ENCODE measurements at places on chromosomes 5 and 9.
A peak's percentile ranks its signal among the peaks of the same experiment; 100 is the strongest.

DNA sequence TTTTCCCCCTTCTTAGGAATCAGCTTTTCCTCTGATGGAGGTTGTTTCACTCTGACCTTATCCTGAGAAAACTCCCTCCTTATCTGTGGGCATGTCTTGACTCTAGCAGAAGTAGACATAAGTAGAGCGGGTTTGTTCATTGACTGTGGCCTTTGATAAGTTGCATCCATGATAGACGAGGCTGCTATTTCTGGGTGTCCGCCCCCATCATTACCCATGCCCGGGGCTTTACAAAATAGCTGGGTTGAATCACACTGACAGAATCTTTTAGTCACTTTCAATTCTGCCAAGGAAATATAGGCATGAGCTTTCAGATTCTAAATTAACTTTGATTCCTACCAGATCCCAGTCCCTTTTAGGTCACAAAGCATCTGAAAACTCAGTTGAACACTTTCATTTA is 223.8 kb downstream of the SEC61B start:
- no peak for DNase-seq

DNA sequence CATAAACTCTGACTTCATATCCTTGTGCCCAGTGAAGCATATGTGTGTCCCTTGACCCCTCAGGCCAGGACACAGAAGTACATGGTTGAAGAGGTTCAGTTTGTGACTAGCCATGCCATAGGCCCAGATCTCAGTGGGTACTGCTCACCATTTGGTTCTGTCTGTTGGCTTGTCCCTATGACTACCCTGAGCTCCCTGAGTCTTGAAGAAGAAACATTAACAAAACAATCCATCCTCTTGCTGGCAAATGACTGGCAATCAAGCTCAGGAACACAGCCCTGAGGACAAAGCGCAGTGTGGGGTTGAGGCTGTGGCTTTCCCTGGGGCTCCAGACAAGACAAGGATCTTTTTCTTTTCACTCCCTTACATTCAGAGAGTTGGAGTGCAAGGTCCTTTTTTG is 46.3 kb downstream of the TNFAIP8 start:
- no peak for DNase-seq

DNA sequence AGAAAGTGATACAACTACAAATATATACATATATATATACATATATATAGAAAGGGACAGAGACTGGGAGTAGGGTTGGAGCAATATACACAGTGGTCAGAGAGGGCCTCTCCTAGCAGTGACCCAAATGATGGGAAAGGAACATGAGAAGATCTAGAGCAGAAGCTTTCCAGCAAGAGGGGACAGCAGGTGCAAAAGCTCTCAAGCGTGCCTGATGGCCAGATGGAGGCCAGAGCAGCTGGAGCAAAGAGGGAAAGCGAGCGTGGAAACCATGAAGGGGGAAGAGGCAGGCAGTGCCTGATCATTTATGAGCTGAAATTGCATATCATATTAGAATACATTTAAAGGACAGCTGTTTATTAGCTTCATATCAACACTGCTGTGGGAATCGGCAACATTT is 7.6 kb upstream of the GRPEL2 start:
- no peak for DNase-seq

- peak; percentile 65 for DNase-seq
Measured at GRCh38 chr5:146565764-146566367, 49.9 kb upstream of the GPR151 start.

DNA sequence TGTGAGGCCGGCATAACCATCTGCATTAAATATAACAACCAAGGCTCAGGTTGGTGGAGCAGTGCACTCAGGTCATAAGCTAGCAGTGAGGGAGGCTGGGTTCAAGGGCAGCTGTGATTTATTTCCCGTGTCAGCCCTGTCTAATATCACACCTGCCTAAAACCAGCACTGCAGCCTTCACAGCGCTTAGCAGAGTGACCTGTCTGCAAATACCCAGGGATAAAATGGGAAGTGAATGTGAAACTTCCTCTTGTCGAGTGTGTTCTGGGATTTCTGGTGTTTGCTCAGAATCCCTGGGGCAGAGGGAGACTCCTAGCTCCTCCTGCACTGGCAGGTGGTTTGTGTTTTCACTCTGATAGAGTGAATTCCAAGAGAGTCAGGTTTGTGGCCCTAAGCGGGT is 57.5 kb downstream of the ZNF510 start:
- DNase-seq: no peak

DNA sequence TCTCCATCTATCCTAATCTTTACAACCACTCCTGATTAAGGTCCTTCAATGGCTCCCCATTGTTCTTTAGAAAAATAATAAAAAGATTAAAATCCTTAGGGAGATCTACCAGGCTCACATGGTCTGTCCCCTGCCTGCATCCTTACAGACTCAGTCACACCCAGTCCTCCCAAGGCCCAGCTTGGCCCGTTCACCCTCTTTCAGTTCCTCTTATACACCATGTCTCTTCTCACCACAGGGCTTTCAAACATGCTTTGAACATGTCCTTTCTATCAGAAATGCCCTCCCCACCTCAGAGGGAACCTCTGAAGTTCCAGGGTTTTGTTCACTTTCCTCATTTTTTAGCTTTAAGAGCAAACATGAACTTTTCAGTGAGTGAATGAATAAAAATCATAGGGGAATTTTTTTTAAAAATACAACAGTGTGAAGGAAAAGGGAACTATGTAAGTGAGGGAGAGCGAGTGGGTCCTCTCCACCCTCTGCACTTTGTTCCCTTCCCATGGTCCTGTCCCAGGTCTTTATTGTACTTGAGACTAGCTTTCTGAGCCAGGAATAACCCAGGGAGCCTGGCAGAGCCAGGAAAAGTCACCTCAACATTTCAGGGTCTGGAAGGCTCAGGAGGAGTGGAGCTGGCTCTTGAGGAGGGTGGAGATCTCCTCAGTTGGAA is 55.3 kb downstream of the TRPC7 start:
- no peak for DNase-seq

- DNase-seq: peak; percentile 36
Measured at GRCh38 chr9:128540634-128541360, 11.6 kb upstream of the SPTAN1 start.

GRCh38 chr9:15512204-15512603 is 1.4 kb upstream of the PSIP1 start:
- DNase-seq: no peak

DNA sequence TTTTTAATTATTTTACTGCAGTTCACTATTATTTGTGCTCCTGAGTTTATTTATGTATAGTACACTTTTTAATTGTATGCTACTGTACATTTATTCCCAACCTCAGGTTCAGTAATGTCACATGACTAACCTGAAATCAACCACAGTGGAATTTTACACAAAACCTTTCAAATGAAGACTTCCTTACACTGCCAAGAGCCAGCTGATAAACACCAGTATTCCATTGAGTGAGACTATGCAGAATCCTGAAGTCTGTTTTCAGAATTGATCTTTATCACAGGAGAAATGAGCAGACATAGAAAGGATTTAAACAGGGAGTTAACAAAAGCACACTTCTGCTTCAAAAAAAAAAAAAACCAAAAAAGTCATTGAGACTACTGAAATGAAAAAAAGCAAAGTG is 219.5 kb downstream of the PRR16 start:
- DNase-seq: no peak

DNA sequence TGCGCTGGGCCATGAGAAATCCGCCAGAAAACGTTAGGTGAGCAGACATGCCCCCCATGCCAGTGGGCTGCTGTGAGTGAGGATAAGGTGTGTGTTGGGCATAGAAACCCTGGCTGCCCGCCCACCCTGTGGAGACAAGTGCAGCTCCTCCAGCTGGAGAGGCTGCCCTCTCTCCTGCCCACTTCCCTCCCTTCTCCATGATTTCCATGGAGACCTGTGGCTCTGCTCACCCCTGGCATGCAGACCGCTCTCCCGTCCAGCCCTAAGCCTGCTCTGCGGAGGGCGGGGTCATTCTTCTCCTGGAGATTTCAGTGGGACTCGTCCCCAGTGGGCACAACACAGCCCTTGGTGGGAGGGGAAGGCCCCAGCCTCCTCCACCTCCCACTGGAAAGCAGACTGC is 133.0 kb upstream of the FAM120A start:
- no peak for DNase-seq

Measured in fibroblast of pulmonary artery (primary cell).